Fibroblast of villous mesenchyme (primary cell): ENCODE measurements at places on chromosomes 2 and 18. TPM values are rescaled to one million over a fixed set of nuclear protein-coding genes. Genes with fewer than 3 reads are reported as not detected.

HOXD11 gene
- 26.4 and 42.3 TPM in 2 replicates for total RNA-seq

GRCh38 chr2:74481431-74481830, 1.4 kb downstream of the CCDC142 start:
- DNase-seq, result no peak

DNA sequence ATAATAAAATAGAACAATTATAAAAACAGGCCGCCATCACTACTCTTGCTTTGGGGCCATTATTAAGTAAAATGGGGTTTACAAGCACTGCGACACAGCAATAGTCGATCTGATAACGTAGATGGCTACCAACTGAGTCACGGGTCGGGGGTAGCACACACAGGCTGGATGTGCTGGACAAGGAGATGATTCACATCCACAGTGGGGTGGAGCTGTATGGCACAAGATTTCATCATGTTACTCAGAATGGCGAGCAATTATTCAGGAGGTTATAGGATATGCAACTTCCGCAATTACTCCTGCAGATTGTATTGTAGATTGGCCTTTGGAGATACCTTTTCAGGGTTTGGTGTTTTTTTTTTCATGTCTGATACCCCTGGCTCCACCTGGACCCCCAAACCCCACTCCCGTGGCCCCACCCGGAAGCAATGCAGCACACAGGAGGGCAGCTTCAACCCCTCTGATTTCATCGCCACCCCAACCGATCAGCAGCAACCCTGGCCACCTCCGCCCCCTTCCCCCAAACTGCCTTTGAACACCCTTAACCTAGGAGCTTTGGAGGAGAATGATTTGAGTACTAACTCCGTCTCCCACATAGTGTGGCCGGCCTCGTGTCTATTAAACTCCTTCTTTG, 21.4 kb upstream of the MLPH start:
- peak; percentile 98 for DNase-seq

LMAN1 gene
- 188 and 268 TPM in 2 replicates for total RNA-seq

SMCHD1 gene
- 72.8 and 104 TPM in 2 replicates for total RNA-seq

GRCh38 chr18:49041435-49042245, 90.9 kb upstream of the SMAD7 start:
- peak; percentile 67 for DNase-seq

- no peak for DNase-seq
Observed at GRCh38 chr2:80335411-80335810, 30.9 kb upstream of the LRRTM1 start.

GRCh38 chr2:96111823-96112500, 4.4 kb downstream of the ADRA2B start:
- no peak for DNase-seq

TSPYL6 gene
- total RNA-seq, result not detected in 2 replicates

SLC30A3 gene
- total RNA-seq, result 0.32 TPM in 1 of 2 replicates, not detected in the other

DNA sequence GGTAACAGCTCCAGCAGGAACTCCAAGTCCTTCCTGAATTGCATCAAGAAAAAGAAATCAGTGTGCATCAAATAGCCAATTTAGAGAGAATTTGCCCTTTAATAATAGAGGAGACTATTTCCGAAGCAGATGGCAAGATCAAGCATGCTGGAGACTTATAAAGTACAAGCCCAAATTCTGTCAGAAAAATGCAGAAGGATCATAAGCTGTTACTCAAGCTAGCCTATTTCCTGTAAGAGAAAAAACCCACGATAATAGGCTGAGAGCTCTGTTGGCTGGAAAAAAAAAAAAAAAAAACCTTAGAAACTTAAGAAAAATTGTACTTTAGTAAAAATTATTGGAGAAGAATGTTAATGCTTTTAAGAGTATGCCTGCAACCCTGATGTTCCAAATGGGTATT, 24.4 kb upstream of the ITM2C start:
- DNase-seq, result no peak

UCN gene
- total RNA-seq, result 0.43 and 0.64 TPM in 2 replicates

DNA sequence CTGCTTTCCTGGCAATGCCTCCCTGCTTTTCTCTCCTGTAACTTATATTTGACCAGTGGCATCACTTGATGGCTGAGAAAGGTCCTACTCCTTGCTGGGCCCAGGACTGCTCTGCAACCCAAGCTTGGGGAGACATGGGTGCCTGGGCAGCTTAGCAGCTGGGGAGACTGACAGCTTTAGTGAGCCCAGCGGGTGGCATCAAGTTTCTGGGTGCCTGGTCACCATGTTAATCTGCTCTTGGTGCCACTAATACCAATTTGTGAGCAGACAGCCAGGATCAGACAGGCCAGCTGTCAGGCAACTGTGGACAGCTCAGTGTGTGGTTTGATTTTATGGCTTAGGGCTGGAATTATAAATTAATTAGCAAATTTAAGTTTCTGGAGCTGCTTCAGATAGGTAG, 144.8 kb upstream of the GLI2 start:
- no peak for DNase-seq

GRCh38 chr2:111710085-111710484, 173.9 kb downstream of the ANAPC1 start:
- no peak for DNase-seq

DNA sequence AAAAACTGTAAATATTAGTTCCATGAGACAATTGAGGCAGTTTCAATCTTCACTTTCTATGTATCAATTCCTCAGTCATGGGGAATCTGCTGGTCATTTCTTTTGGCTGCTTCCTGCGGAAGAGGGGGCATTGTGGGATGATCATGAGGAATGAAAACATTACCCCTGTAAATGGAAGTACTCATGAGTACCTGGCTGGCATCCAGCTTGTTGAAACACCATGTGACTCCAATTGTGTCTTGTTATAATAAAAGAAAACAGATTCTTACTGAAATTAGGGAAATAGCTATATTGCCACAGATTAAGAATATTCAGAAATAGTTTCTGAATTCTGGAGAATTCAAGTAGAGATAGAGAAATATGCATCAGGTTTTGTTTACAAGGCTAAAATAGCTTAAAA, 41.6 kb upstream of the GPR39 start:
- peak; percentile 52 for DNase-seq
